ENCODE measurements at places on chromosomes 11 and 22. TPM values are rescaled to one million over a fixed set of nuclear protein-coding genes. Genes with fewer than 3 reads are reported as not detected.
A peak's percentile ranks its signal among the peaks of the same experiment; 100 is the strongest.

Gene CD3E
- not detected for total RNA-seq

Gene OR8G1
- not detected for total RNA-seq

Gene HEPN1
- total RNA-seq = not detected

Gene OR4A15
- not detected for total RNA-seq

Gene PGM2L1
- 31.4 TPM for total RNA-seq

Gene OPCML
- total RNA-seq = not detected

Gene MS4A2
- total RNA-seq = not detected

Gene APOL4
- 2.6 TPM for total RNA-seq

Gene MRGPRX3
- not detected for total RNA-seq

Gene CHKA
- total RNA-seq = 25.1 TPM

Gene OR51I1
- not detected for total RNA-seq

DNA sequence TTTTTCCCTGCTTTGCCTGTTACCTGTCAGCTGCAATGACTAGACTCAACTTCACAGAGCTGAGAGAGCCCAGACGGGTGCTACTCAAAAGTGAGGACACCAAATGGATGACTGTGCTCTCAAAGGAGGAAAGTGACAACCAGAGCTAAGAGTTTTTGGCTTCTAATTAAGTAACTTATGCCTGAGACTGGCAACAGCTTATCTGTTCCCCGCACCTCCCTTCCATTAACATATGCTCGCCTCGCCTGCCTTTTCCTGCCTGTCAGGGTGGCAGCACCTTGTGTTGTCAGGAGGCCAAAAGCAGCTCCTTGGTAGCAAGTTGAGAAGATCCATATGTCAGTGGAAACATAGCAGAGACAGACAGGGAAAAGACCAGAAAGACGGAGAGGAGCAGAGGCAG, 573.9 kb upstream of the KIRREL3 start:
- DNase-seq = no peak

DNA sequence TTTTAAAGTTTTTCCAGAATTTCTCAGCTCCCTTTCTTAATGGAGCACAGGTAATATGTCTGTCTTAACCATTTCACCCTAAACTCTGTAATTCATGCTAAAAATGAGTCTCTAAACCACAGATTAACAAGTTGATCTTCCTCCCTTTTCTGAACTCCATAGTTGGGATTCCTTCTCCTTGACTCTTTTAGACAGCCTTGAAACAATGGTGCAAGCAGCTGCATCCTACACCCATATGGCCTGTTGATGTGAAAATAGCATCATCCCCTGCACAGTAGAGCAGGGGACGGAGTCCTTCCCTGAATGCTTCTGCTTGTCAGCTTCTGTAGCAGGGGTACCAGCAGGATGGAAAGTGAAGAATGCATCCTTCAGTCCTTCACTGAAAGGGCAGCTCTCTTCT, 192.8 kb upstream of the SORL1-AS1 start:
- no peak for DNase-seq

- no peak for DNase-seq
Measured at GRCh38 chr11:35425603-35426212, 6.3 kb upstream of the SLC1A2 start.

GRCh38 chr11:113778111-113778910, 1.3 kb upstream of the CLDN25 start:
- DNase-seq = peak; percentile 65

DNA sequence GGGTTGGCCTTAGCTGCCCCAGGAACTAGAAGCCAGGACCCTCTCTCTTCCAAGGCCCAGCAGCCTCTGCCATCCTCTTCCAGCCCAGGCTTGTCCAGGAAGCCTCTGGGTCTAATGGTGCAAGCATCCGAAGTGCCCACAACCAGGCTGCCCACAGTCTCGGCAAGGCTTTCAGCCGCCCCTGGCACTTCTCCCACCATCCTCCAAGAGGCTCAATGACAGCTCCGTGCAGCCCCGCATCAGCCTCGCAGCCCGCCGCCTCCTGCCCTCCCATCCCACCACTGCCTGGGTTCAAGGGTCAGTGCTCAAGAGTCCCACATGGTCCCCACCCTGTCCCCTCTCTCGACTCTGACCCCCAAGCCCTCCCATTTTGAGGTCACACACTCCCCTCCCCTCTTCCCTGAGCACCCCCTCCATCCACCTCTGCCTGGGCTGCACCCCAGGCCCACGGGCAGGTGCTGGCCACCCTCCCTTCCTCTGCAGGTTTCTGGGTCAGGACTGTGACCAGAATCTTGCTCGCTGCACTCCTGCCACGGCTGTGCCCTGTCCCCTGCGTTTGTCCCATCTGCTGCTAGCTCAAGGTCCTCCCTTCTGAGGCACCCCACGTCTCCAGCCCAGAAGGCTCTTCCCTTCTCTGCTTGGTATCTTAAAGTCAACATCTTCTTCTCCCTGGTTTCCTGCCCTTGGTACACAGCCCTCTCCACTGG, 17.2 kb downstream of the IFITM10 start:
- no peak for DNase-seq

DNA sequence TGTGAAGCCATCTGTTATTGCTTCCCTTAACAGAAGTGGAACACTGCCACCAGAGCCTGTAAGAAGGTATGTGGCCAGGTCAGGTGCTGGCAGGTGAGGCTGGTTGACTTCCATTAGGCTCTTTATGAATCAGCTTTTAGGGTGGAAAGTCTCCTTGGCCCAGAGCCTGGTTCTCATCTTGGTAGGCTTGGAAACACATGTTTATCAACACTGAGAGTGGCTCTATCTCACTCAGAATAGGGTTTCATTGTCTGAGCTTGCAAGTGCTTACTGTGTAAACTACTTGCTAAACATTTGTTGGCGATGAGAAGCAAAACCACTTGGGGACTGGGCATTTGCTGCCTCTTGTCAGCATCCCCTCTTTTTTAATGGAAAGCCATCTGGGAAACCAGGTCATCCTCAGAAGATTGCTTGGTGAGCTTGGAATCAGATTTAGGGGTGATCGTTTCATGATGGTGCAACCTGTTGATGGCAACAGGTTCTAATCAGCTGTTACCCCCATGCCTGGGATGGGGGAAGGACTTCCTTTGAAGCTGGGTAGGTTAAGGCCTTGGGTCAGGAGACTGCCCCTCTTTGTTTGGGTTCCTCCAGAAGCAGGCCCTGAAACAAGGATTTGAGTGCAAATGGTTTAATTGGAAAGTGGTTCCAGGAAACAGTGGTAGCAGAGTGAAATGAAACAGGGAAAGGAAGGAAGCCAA, 75.0 kb upstream of the AMPD3 start:
- no peak for DNase-seq

- no peak for DNase-seq
Measured at GRCh38 chr11:117075186-117075585, 23.0 kb downstream of the SIK3 start.

DNA sequence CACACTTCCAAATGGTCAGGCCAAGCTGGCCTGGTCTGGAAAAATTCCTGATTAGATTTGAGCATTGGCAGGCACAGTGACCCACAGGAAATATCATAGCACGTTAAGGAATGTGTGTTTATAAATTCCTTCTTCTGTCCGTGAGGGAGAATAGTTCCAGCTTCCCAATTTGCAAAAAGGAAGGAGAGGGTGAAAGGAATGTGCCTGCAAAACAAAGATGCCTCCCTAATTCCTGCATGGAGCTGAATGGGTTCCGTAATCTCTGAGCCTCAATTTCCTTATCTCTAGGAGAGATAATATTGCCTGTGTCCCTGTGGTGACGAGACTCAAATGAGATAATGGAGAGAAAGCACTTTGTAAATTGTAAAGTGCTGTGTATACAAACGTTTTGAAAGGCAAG, 105.1 kb downstream of the FEZ1 start:
- DNase-seq = peak; percentile 79

GRCh38 chr11:84887055-84887629, 740.0 kb downstream of the DLG2 start:
- no peak for DNase-seq

- DNase-seq = no peak
Measured at GRCh38 chr11:14055936-14056335, 93.4 kb downstream of the SPON1 start.

GRCh38 chr11:129035244-129035643, 92.6 kb upstream of the TP53AIP1 start:
- DNase-seq = no peak

DNA sequence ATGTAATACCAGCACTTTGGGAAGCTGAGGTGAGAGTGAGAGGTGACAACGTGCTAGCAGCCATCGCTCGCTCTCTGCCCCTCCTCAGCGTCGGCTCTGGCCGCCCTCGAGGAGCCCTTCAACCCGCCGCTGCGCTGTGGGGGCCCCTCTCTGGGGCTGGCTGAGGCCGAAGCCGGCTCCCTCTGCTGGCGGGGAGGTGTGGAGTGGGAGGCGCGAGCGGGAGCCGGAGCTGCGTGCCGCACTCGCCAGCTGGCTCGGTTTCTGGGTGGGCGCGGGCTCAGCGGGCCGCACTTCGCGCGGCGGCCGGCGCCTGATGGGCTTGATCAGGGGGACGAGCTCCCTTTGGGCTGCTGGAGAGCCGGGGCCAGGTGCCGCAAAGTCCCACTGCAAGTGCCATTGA, 98.9 kb upstream of the UBASH3B start:
- no peak for DNase-seq

DNA sequence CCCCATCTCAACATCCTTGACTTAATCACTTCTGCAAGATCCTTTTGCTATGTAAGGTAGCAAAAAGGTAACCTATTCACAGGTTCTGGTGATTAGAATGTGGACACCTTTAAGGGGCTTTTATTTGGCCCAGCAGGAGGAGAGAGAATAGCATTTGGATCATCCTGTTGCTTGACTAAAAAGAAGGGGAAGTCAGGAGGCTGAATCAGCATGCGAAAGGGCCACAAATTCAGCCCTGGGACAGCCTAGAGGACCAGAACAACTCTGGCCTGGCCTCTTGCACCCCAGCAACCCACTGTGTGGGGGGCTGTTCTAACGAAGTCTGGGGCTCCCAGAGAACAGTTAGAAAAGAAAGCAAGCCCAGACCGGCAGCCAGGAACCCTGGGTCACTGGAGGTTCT, 3.2 kb upstream of the HMOX1 start:
- no peak for DNase-seq

DNA sequence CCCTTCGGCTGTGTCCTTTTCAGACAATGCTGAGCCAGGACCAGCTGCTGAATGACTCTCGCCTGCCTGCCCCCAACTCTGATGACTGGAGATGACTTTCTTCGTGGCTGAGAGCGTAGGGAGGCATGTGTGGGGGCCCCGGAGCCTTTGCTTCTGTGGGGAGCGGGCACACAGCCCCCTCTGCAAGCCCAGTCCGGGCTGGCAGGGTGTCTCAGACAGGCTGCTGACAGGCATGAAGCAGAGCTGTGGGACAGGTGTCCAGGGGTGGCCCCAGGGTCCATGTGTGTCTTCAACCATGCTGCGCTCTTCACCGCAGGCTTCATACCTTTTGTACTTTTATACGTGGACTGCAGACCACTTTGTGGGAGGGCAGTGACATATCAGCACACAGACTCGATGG, 16.6 kb downstream of the CYB5R2 start:
- no peak for DNase-seq

DNA sequence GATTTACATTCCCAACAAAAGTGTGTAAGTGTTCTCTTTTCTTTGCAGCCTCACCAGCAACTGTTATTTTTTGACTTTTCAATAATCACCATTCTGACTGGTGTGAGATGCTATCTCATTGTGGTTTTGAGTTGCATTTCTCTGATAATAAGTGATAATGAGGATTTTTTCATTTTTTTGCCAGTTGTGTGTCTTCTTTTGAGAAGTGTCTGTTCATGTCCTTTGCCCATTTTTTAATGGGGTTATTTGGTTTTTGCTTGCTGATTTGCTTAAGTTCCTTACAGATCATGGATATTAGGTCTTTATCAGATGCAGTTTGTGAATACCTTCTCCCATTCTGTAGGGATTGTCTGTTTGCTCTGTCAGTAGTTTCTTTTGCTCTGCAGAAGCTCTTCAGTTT, 107.7 kb downstream of the EHF start:
- DNase-seq = no peak

DNA sequence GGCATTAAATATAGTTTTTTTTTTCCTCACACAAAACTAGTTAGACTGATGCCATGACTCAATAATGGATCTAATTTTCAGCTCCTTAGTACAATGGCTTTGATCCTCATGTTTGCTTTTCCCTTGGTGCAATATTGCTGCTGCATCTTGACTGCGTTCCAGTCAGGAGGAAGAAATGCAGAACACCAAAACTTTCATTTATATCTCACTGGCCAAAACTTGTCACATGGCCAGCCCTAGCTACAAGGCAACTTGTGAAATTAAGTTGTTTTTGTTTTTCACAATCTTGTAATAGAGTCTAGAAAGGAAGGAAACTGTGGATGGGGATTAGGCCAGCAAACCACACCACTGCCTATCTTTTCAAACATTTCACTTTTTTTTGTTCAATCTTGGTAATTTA, 36.7 kb downstream of the SMC1B start:
- DNase-seq = peak; percentile 48

DNA sequence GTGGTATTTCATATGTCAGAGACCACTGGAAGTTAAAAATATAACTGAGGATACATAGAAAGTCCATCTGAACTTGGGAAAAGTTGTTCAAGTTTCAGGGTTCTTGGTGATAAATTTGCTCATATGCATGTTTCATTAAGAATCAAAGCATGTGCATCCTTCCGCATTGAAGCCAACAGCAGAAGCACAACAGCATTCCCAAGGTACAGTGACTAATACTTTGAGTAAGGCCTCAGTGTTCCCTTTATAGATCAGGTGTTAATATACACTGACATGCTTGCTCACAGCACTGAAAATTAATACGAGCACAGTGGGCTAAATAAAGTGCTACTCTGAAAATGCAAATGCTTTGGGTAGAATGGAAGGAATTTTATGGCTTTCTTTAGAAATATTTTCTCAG, 691.1 kb downstream of the METTL15 start:
- peak; percentile 38 for DNase-seq

GRCh38 chr11:761526-762108, 14.4 kb downstream of the TALDO1 start:
- DNase-seq = no peak

GRCh38 chr11:38143852-38144251, 1545.8 kb upstream of the RAG2 start:
- DNase-seq = no peak

- peak; percentile 96 for DNase-seq
Measured at GRCh38 chr11:68890490-68891231, 13.0 kb downstream of the MRPL21 start.

DNA sequence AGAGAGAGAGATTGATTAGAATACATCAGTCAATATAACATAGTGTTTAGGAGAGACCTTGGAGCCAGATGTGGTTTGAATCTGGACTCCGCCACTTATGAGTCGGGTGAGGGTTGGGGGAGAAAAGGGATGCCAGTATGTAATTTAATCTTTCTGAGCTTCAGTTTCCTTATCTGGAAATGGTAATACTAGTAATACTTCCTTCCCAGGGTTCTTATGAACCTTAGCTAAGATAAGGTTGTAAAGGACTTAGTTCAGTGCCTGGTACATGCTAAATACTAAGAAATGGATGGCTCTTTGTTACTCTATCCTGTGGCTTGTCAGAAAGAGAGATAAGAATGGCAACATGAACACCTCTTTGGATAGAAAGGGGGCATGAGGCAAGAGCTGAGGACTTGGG, 226.1 kb upstream of the NARS2 start:
- DNase-seq = no peak

DNA sequence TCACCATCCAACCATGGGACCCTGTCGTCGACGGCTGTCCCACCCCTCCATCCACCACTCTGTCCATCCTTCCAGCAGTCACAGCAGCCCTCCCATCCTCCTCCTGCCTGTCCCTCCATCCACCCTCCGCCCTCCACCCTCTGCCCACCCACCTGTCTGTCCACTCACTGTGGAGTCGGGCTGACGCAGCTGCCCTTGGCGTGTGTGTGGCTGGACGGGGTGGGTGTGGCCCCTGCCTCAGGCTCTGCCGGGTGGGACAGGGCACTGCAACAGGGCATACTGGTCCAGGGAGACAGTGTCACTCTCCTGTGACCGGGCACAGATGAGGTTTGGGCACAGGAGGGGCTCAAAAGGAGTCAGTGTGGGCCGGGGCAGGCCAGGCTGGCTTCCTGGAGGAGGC, 1.9 kb downstream of the PKP3 start:
- DNase-seq = no peak
